ENCODE measurements at places on chromosomes 6 and 20.

GRCh38 chr20:16444057-16444777, 129.0 kb downstream of the KIF16B start:
- DNase-seq = no peak

DNA sequence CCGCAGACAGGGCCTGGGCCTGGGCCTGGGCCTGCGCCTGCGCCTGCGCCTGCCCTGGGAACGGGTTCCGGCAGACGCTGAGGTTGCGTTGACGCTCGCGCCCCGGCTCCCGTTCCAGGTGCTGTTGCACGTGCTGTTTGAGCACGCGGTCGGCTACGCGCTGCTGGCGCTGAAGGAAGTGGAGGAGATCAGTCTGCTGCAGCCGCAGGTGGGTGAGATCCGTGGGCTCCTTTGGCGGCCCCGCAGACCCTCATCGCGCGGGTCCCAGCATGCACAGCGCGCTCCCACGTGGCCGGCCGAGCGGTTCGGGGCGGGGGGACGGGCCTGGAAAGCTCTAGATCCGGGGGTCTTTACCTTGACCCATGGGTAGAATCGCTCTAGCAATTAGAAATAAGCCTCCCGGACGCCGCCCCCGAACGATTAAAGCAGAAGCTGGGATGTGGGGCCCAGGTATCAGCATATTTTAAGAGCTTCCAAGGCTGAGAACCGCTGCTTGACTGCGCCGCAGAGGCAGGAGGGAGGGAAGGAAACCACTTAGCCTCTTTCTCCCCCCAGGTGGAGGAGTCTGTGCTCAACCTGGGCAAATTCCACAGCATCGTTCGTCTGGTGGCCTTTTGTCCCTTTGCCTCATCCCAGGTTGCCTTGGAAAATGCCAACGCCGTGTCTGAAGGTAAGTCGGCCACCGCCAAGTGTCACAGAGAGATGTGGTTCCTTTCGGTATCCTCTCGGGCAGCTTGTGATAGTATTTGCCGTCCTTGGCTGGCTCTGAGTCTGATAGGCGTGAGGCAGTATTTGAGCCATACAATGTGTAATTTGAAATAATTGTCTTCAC, 508 bp downstream of the NOP56 start:
- no peak for DNase-seq

DNA sequence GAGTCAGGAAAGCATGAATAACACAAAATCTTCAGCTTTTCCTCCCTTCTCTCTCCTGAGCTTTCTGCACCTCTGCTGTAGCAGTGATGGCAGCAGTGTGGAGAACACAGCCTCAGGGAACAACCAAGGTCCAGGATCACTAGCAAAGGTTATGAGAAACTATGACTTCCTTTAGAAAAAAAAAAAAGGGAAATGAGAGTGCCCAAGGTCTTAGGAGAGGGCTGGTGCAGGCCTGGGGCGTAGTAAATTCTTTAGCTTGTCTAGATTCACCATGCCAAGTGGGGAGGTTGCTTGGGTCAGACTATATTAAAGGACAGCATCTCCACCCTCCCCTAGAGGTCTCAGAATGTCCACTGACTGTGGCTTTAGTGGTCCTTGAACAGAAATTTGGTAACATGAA, 40.4 kb upstream of the POLR1H start:
- no peak for DNase-seq

DNA sequence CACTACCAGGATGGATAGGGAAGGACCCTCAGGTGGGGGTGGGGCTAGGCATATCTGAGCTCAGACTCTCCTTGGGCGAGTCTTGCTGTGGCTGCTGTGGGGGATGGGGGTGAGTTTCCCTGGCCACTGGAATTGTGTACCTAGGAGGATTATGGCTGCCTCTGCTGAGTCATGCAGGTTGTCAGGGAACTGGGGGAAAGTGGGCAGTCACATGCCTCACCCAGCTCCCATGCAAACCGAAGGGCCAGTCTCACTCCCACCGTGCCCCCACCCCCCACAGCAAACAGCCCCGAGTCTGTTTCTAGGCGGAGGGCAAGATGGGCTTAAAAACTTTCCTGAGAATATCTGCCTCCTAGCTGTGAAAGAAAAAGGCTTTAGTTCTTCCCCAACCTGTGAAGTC, 210.3 kb upstream of the FERMT1 start:
- no peak for DNase-seq

GRCh38 chr20:11350126-11351005, 567.3 kb upstream of the BTBD3 start:
- no peak for DNase-seq

DNA sequence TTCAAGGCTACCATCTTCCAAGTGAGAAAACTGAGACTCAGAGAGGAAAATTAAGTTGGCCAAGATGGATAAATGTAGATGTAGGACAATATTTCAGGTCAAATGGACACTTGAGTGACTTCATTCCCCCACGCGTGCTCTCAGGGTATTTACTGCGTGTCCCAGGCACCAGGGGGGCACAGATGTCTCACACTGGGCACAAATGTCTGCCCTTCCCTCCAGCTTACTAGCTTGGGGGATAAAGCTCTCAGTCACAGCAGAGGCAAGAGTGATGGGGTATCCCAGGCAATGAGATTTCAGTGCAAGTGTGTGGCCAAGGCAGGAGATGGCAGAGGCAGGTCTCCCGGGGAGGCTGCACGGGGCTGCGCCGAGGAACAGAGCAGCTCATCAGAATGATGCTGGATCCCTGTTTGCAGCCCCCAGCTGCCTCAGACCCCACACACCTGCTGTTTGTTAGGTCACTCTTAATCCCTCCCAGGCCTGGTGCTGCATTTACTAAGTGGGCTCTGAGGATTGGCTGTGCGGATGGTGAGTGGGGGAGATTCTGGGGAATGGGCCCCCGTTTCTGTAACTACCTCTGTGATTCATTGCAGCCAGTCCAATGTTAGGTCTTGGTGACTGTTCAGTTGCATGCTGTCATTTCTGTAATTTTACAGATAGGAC, 44.1 kb downstream of the PTK7 start:
- DNase-seq = no peak

- no peak for DNase-seq
These were observed 77.8 kb downstream of the SYCP2L start for GRCh38 chr6:10964684-10965083.

- no peak for DNase-seq
These were observed 235.1 kb downstream of the GJA1 start for GRCh38 chr6:121670511-121670910.

DNA sequence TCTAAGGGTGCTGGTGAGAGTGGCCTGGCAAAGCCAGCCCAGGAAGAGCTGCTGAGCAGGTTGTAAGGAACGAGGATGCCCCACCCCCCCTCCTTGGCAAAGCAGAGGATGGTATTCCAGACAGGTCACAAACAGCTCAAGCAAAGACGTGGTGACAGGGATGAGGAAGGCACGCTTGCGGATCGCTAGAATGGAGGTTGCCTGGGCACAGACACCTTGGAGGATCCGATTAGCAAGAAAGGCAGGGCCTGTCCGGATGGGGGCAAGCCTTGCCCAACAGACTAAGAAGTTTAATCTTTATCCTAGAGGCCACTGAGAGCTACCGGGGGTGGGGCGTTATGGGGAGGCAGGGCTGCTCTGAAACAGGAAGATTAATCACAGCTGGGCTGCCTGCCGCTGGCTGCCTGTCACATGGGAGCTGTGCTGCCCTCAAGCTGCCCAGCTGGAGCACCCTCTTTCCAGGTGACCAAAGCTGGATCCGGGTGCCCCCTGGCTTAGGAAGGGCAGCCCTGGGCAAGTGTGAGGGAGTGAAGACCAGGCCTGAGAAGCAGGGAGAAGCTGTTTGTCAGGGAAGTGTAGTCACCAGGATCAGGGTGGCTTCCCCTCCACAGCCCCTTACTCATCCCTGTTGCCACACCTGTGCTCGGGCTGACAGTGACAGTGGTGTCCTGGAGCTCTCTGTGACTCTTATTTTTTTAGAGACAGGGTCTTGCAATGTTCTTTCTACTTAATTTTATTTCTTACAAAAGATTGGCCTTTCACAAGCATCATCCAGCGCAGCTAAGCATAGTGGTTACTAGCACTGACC, 9.1 kb upstream of the MAPK13 start:
- no peak for DNase-seq
